ENCODE measurements at places on chromosomes 13 and 19. TPM values are rescaled to one million over a fixed set of nuclear protein-coding genes. Genes with fewer than 3 reads are reported as not detected.

- H3K27me3 ChIP-seq = no peaks in the 10 kb centered on the region
- H3K4me3 ChIP-seq = no peak overlapping the region
- DNase-seq = no peak
- no peak overlapping the region for H3K27ac ChIP-seq
- H3K36me3 ChIP-seq = no peaks in the 10 kb centered on the region
These were observed 29.4 kb downstream of the ZNRF4 start for GRCh38 chr19:5484398-5485285.

DNA sequence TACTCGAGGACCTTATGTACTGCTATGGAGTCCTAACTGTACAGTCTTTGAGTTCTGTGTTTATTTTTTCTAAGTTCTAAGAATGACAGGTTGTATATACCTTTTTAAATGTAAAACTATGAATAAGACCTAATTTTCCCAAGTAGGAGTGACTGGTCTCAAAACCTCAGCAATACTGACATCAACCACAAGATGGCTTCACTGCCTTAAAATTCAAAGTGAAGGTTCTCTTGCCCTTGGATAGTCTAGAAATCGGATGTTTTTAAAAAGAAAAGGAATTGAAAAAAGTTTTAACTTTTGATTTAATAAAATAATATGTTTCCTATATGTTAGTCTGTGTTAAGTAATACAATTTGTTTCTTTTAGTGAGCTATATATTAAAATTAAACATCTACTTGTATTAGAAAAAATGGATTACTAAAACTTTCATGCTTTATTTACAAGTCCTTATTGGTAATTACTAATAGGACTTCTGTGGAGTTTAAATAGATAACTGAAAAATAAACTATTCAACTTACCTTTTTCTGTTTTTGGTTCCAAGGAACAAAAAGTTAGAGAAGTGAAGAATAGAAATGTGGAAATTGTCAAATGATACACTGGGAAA lies 52.0 kb downstream of the TDRD3 start:
- no peaks in the 10 kb centered on the region for H3K27me3 ChIP-seq
- H3K4me1 ChIP-seq = no peaks in the 10 kb centered on the region
- DNase-seq = no peak
- no peak overlapping the region for H3K27ac ChIP-seq

GRCh38 chr13:27018344-27018861 lies 153.2 kb downstream of the USP12 start:
- no peak overlapping the region for H3K4me3 ChIP-seq
- H3K27ac ChIP-seq = no peak overlapping the region
- H3K4me1 ChIP-seq = no peaks in the 10 kb centered on the region
- H3K27me3 ChIP-seq = no peaks in the 10 kb centered on the region

GRCh38 chr19:18392926-18393325 lies 4.5 kb downstream of the LRRC25 start:
- DNase-seq = no peak
- H3K4me3 ChIP-seq = no peak overlapping the region
- H3K36me3 ChIP-seq = no peaks in the 10 kb centered on the region
- peaks cover 7% of the 10 kb centered on the region for H3K27me3 ChIP-seq
- H3K4me1 ChIP-seq = peaks cover 11% of the 10 kb centered on the region
- H3K27ac ChIP-seq = no peak overlapping the region

CDC16 gene
- total RNA-seq = 86.0 TPM

GRCh38 chr13:21060338-21061028 lies 903 bp downstream of the LATS2 start:
- DNase-seq = peak; percentile 21
- no peak overlapping the region for H3K4me3 ChIP-seq
- no peaks in the 10 kb centered on the region for H3K4me1 ChIP-seq
- no peaks in the 10 kb centered on the region for H3K27me3 ChIP-seq

CEACAM3 gene
- total RNA-seq = not detected

DNA sequence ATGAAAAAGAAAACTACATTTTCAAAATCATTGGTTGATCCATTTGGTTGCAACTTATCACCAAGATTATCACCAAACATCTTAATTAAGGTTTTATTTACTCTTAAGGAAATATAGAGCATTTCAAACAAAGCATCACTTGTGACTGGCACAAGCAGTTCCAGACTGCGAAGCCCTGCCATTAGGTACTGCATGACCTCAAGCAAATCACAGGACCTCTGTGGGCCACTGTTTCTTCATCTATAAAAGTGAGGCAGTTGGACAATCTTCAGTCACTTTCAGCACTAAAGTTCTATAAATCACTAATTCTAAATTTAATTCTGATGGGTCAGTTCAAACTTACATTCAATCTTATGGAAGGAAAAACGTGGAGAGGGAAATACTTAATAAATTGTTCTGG lies 2.0 kb downstream of the ELF1 start:
- H3K4me1 ChIP-seq = peaks cover 50% of the 10 kb centered on the region
- no peaks in the 10 kb centered on the region for H3K27me3 ChIP-seq
- peak overlapping the region; percentile 85 for H3K27ac ChIP-seq
- no peaks in the 10 kb centered on the region for H3K36me3 ChIP-seq
- peak overlapping the region; percentile 65 for H3K4me3 ChIP-seq
